ENCODE measurements at places on chromosomes 1 and 21.

- no peak for DNase-seq
These were observed 6.5 kb upstream of the IGSF3 start for GRCh38 chr1:116674011-116674531.

- no peak for DNase-seq
These were observed 284.4 kb upstream of the C1orf105 start for GRCh38 chr1:172135978-172136610.

GRCh38 chr1:67832737-67833601, at the start of gene GNG12:
GNG12 (minus strand) TSS chr1:67833467; CDS start chr1:67707686, 125,781 bp downstream.
- DNase-seq: no peak

GRCh38 chr1:111399792-111400610, 27.5 kb downstream of the OVGP1 start:
- no peak for DNase-seq

DNA sequence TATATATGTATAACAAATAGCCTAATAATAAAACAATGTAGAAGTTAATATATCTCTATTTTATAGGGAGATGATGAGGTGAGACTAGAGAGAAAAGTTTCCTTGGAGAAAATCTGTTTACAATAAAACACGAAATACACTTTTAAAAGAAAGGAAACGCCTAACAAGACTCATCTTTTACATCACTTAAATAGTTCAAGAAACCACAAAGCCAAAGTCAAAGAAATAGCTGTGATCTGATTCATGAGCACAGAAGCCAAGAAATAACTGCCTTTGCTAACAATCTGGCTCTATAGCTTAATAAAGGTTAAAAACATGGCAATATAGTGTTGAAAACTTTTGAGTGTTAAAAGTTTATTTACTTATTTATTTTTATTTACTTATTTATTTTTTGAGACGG, 61.5 kb downstream of the TOR3A start:
- DNase-seq: no peak

DNA sequence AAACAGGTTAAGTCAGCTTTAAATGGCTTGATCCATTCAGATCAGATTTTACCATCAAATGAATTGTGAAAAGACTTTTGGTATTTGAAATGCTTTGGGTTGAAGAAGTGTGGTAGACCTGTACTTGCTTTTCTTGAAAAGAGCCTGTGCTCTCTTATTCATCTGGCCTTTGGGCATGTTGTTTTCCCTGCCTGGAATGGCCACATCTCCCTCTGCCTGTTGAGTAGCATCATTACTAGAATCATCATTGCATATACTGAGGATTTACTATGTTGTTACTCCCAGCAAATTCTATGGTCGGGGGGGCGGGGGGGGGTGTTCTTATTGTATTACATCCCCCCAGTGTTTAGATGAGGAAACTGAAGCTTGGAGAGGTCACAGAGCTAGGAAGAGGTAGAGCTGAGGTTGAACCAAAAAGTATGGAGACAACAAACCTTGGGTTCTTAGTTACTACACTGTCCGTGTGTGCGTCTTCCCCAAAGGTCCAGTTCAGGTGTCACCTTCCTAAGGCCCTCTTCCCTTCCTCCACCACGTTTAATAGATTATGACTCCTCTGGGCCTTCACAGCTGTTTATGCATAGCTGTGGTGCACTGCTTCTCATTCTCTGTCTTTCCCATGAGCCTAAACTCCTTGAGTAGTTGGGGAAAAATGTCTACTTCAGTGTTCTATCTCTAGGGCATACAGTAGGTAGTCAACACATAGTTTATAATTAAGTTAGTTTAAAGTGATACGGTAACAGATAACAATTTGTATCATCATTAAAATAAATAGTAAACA, 246.4 kb upstream of the HOOK1 start:
- no peak for DNase-seq

- DNase-seq: no peak
These were observed 69.5 kb downstream of the DDX20 start for GRCh38 chr1:111825217-111825616.

- DNase-seq: no peak
These were observed 39.4 kb downstream of the RCSD1 start for GRCh38 chr1:167669209-167670124.

GRCh38 chr1:114099268-114099667, 54.4 kb downstream of the SYT6 start:
- no peak for DNase-seq

- DNase-seq: no peak
These were observed 26.8 kb upstream of the KDM4A start for GRCh38 chr1:43622901-43623780.

- DNase-seq: no peak
These were observed 248.1 kb upstream of the FMN2 start for GRCh38 chr1:239843541-239843940.

DNA sequence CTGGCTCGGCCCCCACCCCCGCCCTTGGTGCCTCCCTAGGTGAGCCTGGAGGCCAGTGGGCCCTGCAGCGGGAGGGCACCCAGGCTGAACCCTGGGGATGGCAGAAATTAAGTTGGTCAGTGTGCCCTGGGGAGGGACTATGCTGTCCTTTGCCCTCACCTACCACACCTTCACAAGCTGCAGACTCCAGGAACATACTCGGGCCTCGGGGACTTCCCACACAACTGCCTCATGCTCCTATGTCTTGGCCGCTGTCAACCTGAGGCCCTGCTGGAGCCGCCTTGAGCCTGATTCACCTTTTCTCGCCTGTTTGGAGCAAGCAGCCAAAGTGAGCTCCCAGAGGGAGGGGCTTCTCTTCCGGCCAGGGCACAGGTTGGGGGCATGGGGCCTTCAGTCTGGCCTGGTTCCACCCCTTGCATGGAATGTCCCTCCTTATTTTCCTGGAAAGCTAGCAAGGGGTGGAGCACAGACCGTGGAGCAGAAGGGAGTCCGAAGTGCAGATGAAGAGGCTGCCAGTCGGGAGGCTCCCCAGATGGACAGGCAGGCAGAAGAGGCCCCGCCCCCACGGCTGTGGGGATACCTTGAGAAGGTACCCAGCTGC, 24.7 kb downstream of the KNCN start:
- DNase-seq: no peak

GRCh38 chr1:62161711-62162110, 32.9 kb upstream of the L1TD1 start:
- no peak for DNase-seq

DNA sequence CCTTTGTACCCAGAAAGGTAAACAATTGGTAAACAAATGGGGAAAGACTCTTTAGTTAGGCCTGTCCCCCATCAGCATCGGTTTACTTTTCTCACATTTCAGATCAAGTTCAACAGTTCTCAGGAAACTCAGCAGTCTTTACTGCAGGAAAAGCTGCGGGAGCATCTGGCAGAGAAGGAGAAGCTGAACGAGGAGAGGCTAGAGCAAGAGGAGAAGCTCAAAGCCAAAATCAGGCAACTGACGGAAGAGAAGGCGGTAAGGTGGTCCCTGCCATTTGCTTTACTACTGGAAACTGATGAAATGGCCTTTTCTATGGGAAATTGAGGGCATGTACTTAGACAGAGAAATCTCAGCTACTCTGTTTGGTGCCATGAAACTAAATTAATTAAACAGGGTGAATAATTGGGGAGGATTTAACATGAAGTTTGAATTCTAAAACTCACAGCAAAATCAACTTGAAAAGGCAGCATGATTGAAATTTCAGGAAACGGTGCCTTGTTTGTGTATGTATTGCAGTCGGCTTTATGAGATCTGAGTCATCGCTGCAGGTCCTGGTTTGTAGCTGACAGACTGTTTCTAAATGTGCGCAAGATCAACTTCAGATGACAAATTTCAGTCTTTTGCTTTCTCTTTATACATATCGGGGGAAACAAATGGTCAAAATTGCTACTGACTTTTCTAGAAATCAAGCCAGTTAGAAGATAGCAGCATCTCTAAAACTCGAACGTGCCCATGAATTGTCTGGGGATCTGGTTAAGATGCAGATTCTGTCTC, 67.9 kb upstream of the EFHD2 start:
- no peak for DNase-seq

DNA sequence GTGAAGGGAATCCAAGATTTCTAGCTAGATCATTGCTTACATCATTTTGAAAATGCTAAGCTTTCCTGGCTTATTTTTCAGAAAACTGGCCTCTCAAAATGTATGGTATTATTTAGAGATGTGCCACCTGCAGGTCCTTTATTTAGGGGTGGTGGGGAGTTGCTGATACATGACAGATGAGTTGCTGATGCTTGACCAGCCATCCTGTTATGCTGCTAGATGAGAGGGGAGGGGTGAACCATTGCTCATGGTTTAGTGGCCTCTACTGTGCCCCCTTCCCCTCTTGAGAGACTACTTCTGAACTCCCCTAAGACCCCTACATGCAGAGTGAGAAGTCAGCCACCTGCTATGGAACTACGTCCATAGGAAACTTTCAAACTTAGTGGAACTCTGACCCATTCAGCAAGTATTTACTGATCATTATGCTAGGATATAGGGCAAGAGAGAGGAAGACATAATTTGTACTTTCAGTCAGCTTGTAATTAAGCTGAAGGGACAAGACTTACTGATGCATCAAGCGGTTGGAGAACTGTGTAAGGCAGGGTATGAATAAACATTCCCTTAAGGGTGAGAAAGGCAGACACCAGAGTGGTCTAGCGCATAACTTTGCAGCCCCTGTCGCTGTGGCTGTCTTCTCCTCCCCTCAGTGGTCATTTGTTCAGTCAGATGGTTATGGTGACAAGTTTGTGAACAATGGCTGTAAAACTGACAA, 34.6 kb downstream of the SLAMF6 start:
- no peak for DNase-seq

- no peak for DNase-seq
These were observed 254.4 kb downstream of the AKT3 start for GRCh38 chr1:243595527-243596210.

DNA sequence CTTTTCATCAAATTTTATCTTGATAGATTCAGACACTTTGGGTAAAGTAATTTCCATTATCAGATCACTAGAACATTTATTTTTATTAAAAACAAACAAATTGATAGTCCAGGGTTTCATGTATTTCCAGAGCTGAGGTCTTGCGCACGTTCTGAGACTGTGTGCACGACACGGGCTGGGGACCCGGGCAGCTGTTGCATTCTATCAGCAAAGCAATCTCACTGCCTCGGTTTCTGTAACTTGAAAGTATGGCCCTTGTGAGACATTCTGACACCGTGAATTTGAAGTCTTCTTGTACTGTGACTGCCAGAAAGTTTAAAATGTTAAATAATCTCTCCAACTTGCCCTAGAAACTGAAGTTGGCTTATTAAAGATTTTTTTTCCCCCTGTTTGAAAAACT, 746.9 kb upstream of the ADGRL2 start:
- no peak for DNase-seq

DNA sequence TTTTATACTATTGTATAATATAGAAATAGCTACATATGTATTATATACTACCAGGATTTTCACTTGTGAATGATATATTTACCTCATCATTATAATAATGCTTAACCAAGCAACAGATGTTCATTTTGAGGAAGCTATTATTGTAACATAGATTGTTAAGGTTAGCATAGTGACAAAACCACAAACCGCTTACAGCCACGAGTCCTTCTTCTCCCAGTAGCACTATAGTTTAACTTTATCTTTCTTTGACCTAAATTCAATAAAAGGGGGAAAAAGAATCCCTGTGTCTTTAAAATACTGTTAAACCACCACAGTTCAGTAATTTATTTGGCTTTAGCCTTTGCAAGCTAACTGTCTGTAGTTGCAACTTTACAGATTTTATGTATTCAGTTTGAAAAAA, 1039.4 kb upstream of the B3GALT2 start:
- no peak for DNase-seq

- DNase-seq: no peak
These were observed 31.7 kb upstream of the GADD45A start for GRCh38 chr1:67653304-67653703.

DNA sequence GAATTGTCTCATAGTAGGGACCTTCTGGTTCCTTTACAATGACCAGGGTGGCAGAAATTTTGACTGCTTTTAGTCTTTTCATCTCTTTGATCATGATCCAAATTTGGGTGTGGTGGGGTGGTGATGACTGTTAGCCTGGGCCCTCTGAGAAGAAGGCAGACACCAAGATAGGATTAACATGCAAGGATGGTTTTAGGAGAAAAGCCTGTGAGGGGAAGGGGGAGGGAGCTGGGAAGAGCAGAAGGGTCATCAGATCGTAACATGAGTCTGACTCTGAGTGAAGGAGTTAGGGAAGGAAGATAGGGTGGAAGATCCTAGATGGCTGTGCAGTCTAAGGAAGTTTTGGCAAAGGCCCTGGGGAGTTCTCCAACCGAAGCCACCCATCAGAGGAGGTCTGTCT, 28.5 kb upstream of the CAMSAP2 start:
- no peak for DNase-seq

GRCh38 chr1:93907718-93908117, 1.5 kb downstream of the GCLM start:
- no peak for DNase-seq

- DNase-seq: no peak
These were observed 20.8 kb upstream of the MNDA start for GRCh38 chr1:158810311-158810710.

- no peak for DNase-seq
These were observed 783 bp upstream of the AGL start for GRCh38 chr1:99849413-99849743.

GRCh38 chr1:155175281-155175926, 1.8 kb downstream of the TRIM46 start:
- DNase-seq: no peak

- no peak for DNase-seq
These were observed 127.5 kb downstream of the GALNT2 start for GRCh38 chr1:230194525-230194924.

DNA sequence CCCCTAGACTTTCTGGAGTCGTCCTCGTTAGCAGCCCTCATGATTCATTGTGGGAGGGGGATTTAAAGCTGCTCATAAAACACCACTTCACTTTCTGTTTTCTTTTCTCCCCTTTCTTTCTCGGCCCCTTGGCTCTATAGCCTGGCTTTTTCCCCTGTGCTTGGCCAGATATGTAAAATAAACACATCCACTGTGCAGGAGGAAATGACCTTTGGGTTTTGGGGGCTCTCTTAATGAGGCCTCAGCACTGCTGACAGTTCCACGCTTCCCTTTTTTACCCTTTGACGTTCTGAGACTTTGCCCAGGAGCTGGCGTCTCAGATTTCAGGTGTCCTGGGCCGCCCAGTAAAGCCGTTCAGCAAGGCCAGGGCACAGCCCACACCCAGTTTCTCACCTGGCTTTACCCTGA, 65.7 kb downstream of the RUNX3 start:
- no peak for DNase-seq

DNA sequence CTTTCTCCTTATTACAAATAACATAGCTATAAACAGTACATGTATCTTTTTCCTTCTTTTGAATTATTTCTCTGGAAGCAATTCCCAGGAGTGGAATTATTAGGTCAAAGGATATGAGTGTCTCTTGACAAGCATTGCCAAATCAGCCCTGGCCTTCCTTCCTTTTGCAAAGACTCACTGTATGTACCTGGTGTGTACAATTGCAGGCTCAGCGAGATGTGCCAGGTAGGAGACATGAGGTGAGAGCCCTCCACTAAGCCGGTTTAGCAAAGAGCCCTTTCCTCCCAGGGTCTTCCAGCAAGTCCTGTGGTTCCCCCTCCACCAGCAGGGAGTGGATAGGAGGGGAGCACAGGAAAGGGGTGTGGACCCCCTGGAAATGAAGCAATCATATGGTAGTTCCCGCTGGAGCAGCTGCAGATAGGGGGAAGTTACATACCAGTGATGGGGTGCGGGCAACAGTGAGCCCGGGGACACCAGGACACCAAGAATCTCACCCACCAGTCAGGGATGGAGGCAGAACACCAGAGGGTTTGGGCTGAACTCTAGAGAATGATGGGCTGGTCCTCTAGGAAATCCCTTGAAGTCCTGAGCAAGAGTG, 18.3 kb downstream of the RCSD1 start:
- DNase-seq: no peak
